Iris pigment epithelial cell (primary cell): ENCODE measurements at places on chromosomes 11 and 22.
A peak's percentile ranks its signal among the peaks of the same experiment; 100 is the strongest.

GRCh38 chr11:125464270-125464662 is 31.8 kb downstream of the FEZ1 start:
- DNase-seq = peak; percentile 41

GRCh38 chr11:62400760-62401159 is 18.1 kb upstream of the SCGB1A1 start:
- DNase-seq = peak; percentile 62

GRCh38 chr11:10160350-10160749 is 133.7 kb downstream of the SBF2 start:
- no peak for DNase-seq

GRCh38 chr11:61102667-61103571 is 630 bp downstream of the CD5 start:
- DNase-seq = no peak

GRCh38 chr11:61533401-61533800 is 24.9 kb downstream of the LRRC10B start:
- DNase-seq = no peak

DNA sequence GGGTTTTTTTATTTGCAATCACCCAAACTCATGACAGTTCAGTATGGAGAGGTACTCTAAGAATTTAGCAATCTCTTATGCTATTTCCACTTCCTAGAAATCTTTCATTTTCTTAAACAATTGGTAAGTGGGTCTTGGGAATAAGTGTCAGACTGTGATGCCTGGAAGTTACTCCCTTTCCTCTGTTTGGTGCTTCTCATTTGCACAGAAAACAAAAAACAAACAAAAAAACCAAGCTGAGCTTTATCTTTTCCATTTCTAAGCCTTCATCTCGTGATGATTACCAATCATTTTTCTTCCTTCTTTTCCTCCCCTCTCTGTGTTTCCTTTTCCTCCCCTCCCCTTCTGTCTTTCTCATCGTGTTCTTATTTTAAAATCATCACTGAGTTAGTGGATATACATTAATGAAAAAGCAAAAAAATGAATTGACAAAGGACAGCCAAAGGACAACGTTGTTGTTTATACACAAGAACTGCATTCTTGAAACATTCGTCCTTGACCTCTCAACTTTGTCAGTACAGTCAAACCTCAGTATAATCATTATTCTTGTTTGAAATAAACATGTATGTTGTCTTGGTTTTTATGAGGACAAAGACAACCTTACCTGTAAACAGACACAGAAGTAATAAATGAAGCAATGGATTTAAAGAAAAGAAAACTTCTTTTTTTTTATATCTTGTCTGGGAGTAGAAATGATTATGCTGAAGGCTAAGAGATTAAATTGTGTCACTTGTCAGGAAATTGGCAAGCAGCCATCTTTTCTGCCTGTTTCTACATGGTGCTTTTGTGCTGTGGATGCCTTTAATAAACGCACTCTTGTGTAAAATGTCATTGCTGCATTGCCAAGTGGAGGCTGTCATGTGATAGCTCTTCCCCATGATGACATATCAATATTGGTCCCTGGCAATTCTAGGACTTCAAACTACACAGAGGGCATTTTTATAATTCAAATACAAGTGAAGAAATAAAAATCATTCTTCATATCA is 803.2 kb upstream of the CCDC90B start:
- no peak for DNase-seq

GRCh38 chr11:16126362-16126761 is 230.0 kb downstream of the SOX6 start:
- DNase-seq = peak; percentile 0

GRCh38 chr11:45765107-45765668 is 39.8 kb upstream of the SLC35C1 start:
- no peak for DNase-seq

DNA sequence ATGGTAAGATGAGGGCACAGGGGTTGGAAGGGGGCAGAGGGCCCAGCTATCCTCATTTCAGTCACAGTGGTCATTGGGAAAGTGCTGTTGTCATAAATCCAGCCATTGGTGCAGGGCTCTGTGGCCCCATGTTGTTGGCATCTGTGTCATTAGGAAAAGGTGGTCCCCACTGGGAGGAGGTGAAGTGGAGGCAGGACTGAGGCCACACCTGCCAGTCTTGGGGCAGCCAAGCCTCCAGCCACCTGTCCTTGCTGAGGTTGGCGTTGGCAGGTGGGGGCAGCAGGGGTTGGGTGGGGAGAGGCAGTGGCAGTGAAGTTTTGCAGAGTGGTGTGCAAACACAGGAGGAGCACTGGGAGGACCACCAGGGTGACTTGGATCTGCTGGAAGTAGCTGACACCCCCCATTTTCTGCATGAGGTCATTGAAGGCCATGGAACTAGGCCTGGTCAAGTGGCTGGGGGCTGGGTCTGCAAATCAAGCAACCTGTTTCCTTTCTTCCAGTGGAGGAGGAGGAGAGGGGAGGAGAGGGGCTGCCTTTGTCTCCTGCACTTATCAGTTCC is 25.3 kb downstream of the SLC22A6 start:
- DNase-seq = no peak

DNA sequence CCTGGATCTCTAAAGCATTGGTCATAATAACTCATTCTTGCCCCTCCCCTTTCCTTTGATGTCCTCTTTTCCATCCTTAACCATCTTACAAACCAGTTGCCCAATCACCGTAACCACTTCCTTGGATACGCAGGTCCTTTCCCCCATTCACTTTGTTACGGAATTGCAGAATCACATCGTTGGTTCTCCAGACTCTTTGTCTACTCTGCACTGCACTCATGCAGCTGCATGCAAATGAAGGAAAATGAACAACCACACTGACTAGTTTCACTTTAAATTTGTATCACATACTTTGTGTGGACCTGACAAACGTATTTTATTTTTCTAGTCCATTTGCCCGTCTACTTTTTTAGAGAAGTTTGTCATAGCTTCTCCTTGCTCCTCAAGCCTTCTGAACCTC is 69.9 kb downstream of the SLC5A12 start:
- no peak for DNase-seq

- DNase-seq = no peak
Observed at GRCh38 chr11:62928011-62928410, 6.8 kb upstream of the CHRM1 start.

- DNase-seq = no peak
Observed at GRCh38 chr22:30866216-30866615, 102.4 kb downstream of the MORC2 start.

GRCh38 chr11:79697905-79698304 is 257.1 kb upstream of the TENM4 start:
- DNase-seq = no peak

DNA sequence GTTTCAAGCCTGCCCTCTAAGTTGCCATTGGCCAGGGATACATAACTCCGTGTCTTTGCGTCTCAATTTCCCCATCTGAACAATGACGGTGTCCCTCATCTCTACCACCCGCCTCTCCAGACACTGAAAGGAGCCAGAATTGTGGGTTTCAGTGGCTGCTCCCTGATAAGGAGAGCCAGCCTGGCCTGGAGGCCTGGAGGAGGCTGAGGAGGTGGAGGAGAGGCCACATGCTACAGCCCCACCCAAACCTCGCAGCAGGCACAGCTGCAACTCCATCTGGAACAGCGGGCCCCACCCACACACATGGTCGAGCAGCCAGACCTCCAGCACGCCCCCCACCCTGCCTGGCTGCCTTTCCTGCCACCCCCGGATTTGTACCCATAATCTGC is 34.4 kb upstream of the CD82 start:
- DNase-seq = no peak

GRCh38 chr11:57357856-57358255 is 19.7 kb downstream of the P2RX3 start:
- peak; percentile 50 for DNase-seq

GRCh38 chr22:31247726-31248125 is 35.6 kb downstream of the LIMK2 start:
- no peak for DNase-seq

GRCh38 chr11:128852327-128853023 is 14.6 kb downstream of the KCNJ1 start:
- no peak for DNase-seq

GRCh38 chr22:23218053-23218866 is 38.0 kb downstream of the BCR start:
- no peak for DNase-seq

DNA sequence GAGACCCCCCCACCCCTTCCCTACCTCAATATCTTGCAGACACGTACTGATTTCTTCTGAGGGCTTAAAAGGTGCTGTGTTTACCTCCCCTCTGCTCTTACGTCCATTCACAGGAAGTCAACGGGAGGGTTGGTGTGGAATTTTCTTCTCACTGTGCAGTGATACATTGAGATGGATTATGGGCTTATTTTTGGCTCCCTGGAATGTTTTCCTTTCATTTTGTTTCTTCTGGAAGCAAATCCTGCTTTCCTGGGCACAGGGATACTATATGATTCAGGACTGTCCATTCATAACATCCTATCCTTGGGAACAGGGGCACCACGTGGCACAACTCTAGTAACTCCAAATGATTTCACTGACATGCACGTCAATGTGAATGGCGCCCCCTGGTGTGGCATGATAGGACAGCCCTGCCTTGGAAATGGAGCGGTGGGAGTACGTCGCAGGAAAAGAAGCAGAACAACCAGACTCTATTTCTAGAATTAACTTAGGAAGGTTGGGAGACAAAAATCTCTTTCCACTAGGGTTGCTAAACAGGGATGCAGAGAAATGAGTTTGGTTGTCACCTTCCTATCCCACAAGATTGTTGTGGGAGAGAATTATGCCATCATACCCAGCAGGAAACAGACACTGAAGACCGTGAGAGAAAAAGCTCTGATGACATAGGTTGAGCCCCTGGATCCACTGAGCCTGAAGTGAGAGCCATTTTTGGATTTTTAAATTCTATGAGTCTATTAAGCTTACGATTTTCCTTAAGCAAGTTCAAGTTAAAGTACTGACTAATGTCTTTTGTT is 146.5 kb upstream of the RAG2 start:
- DNase-seq = peak; percentile 68

GRCh38 chr11:69152733-69153421 is 2.9 kb upstream of the SMIM38 start:
- no peak for DNase-seq

DNA sequence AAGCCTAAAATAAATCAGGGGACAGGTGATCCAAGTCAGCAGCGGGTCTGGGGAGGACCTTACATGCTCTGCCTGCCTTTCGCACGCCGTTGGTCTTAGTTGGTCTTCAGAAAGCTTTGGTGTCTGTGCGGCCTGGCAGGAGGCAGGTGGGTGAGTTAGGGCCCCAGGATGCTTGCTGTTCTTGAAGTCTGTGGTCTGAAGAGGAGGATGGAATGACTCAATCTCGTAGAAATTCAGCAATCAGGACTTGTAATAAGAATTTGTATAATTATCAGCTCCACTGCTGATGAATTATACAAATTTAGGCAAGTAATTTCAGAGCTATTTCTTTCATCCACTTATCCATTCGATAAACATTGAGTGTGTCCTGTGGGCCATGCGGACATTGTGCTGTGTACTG is 138.5 kb downstream of the FEZ1 start:
- no peak for DNase-seq

DNA sequence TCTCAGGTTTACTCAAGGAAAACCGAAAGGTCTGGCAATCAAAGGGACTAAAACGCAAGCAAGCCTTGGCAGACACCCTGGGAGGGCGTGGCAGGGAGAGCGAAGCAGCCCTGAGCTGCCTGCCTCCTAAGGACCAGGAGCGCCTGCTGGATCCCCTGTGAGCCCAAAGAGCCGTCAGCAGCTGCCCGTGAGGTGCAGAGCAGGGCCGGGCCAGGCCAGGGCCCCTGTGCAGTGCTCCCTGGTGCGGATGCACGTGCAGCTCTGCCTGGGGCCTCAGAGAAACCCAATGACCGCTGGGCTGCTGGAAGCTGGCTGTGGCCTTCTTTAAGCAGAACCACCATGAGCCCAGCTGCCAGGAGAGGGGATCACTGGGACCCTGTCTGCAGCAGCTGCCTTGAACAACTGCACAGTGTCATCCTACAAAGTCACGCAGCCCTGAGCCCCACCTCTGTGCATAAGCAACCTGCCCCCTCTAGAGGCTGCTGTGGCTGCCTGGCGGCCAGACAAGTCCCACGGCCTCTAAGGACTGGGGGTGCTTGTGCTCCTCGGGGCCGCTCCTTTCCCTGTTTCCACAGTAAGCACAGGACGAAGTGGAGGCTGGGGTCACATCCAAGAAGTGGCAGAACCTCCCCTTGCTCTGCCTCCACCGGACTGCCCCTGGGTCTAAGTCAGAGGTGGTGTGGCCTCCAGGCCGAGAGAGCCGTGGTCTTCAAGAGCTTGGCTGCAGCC is 29.1 kb upstream of the COMT start:
- DNase-seq = no peak

DNA sequence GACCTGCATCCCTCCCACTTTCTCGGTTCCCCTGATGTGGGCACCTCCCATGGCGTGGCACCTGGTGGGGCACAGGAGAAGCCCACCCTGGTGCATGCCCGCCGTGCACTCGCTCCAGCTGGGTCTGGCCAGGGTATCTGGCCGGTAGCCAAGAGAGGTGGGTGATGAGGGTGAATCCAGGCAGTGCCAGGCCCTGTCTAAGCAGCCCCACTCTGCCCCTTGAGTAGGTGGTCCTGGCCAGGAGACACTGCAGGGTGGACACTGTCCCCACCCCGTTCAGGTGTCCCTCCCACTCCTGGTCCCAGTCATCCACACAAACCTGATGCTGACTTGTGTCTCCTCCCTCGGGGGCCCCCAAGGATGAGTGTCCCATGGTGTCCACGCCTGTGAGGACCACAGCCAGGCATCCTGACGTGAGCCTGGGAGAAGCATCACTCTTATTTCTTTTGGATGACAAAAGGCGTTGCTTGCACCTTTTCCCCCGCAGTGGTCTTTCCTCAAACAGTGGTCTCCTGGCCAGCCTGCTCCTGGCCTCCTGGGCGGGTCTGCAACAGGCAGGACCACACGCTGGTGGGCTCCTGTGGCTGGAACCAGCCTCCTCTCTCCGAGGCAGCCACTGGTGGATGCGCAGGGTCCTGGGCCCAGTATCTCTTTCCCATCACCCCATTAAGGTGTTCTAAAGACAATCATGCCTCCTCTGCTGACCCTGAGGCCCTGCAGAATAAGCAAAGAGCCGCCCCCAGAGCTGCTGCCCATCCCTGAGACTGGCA is 922.3 kb downstream of the BRD1 start:
- no peak for DNase-seq

GRCh38 chr11:63142459-63142858 is 1.6 kb downstream of the SLC22A24 start:
- peak; percentile 26 for DNase-seq
